ENCODE measurements at places on chromosomes 5 and 9.

- DNase-seq, result no peak
Measured at GRCh38 chr5:86786955-86787354, 169.2 kb downstream of the COX7C start.

- DNase-seq, result no peak
Measured at GRCh38 chr9:100101608-100102007, 2.6 kb downstream of the INVS start.

DNA sequence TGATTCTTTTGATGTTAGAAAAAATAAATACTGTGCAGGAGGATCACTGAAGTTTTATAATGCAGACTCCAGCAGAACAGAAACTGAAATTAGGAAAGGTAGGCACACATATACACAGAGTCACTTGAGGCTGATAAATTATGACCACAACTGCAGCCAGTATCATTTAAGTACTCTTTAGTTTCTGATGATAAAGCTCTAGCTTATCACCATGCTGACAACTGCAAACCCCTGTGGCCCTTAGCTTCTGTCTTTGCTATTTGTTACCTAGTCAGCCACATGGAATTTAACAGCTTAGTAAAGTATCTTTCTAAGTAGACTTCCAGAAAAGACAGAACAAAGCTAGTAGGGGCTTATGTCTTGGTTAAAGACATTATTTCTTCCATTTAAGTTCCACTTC is 734.8 kb upstream of the CDH6 start:
- DNase-seq, result no peak

GRCh38 chr5:73940026-73940425 is 314.0 kb downstream of the ARHGEF28 start:
- no peak for DNase-seq

DNA sequence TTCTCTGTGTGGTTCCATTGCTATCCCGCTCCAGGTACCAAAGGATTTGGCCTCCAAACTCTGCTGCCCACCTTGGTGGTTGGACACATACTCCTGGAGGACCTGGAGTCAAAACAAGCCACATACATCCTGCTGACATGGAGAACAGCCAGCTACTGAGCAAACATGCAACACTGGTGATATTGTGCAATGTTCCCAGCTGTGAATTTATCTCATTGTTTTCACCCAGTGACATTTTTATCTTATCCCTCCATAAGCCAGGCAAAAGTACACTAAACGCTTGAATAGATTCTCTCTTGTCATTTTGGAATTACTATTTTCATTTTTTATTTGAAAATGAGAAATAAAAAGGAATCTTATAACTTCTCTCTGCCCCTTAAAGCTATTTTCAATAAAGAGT is 11.1 kb upstream of the CTSL start:
- no peak for DNase-seq

DNA sequence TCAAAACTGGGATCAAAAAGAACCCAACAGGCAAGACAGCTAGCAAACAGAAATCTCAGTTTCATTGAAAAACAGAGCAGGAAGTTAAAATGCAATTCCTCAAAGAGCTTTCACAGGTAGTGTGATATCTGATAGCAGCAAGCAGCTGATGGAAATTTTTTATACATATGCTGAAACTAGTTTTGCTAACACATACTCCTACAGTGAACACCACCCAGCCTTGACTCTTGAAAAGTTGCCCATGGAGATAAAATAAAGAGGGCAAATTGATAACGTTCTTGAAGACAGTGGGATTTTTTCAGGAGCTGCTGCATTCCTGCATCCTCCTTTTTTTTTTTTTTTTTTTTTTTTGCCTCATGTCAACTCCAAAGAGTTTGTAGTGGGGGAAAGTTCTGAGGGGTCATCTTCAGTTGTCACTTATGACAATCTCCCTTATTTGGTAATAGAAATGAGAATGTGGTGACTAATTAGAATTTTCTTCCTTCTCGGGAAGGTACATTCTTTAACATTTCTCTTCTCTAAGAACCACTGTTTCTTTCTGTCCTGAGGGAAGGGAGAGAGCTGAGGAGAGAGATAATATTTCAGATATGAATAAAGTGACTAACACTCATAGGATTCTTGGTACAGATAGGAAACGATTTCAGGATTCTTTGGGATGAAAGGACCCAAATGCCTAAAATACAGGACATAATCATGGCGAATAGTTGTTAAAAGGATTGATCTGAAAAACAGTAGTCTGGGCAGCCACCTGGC is 24.6 kb downstream of the SH3RF2 start:
- DNase-seq, result no peak

- no peak for DNase-seq
Measured at GRCh38 chr5:95086927-95087815, 197.7 kb downstream of the MCTP1 start.

DNA sequence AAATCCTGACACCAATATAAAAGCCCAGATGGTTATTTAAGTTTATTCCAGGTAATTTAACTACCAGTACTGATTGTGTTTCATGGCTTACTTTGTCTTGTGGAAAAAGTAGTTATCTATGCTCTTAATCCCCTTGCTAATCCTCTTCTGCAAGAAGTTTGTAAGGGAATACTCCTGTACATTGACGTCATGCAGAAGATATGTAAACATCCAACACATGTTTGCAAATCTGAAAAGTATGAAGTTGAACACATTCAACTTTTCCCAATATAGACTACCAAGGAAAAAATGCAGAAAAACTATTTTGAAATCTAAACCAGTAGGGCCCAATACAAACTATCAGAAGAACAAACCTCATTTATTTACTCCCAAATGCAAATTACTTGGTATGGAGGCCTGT is 56.3 kb upstream of the ELL2 start:
- DNase-seq, result no peak

- no peak for DNase-seq
Measured at GRCh38 chr5:4945296-4945695, 194.8 kb upstream of the ADAMTS16 start.

GRCh38 chr9:114261987-114262386 is 60.9 kb upstream of the ORM1 start:
- DNase-seq, result no peak

GRCh38 chr9:108766626-108767161 is 89.1 kb downstream of the ACTL7B start:
- no peak for DNase-seq

DNA sequence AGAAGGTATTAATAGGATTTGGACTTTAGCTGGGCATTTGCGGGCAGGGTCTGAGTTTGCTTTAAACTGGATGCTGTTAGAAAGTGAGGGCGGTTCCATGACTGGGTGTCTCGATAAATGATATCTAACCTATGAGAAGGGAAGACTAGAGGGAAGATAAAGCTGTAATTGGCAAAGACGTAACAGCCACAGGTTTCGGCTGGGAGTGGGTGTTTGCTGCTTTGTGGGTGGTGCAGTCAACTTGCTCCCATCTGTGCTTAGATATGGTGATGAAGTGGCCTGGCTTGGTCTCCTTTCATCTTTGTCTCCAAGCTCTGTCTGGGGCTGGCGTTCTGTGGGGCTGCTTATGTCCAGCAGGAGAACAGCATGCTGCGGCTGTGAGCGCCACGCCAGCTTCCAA is 23.3 kb downstream of the OR2V1 start:
- DNase-seq, result no peak

- no peak for DNase-seq
Measured at GRCh38 chr5:81513473-81513872, 119.5 kb upstream of the ACOT12 start.

DNA sequence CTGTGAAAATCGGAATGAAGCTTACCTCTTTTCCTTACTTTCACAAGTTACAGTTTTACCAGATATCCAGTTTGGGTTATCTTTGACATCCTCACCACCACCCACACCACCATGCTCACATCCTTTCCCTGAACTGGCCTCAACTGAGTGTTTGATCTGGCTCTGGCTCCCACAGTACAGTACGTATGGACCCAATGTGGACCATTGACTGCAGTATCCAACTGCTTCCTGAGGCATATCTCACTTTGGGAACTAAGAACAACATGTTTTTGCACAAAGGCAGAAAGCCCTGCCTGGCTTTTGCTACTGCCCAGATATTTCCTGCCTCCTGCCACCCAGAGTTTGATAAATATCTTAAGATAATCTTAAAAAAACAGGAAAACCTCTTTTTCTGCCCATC is 1232.0 kb upstream of the CDH18 start:
- no peak for DNase-seq

DNA sequence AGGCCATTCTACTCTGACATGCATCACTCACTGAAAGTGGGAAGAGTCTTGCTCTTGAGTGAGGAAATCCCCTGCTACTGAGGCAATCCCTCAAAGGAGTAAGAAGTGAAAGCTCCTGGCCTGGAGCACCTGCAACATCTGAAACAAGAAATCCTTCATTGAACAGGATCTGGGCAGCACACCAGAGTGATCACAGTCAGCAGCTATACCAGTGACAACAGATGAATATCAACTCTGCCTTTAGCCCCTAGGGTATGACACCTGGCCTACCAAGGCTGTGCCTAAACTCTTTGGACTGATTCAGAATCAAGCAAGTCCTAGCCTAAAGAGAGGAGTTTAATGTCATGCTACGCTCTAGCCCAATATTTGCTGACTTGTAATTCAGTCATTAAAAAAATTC is 156.2 kb upstream of the CCDC152 start:
- DNase-seq, result no peak

GRCh38 chr9:6869081-6869948 is 111.5 kb downstream of the KDM4C start:
- DNase-seq, result no peak

DNA sequence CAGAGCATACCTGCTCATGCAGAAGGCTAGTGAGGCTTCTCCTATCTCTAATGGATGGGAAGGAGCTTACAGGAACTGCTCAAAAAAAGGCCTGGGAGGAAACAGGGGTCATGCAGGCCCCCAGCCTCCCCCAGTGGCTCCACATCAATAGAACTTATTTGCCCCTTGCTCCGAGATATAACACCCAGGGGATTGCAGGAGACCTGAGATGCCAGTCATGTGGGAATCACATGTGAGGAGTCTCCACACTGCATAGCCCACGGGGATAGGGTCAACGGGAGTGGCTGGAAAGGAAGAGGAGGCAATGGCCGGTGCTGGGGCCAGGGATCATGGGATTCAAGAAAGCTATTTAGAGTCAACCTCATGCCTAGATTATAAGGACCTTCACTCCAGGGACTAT is 76.2 kb downstream of the NRG2 start:
- DNase-seq, result no peak

GRCh38 chr5:148687871-148688270 is 33.5 kb upstream of the HTR4 start:
- DNase-seq, result no peak

- no peak for DNase-seq
Measured at GRCh38 chr9:134661791-134662142, 20.2 kb downstream of the COL5A1 start.

DNA sequence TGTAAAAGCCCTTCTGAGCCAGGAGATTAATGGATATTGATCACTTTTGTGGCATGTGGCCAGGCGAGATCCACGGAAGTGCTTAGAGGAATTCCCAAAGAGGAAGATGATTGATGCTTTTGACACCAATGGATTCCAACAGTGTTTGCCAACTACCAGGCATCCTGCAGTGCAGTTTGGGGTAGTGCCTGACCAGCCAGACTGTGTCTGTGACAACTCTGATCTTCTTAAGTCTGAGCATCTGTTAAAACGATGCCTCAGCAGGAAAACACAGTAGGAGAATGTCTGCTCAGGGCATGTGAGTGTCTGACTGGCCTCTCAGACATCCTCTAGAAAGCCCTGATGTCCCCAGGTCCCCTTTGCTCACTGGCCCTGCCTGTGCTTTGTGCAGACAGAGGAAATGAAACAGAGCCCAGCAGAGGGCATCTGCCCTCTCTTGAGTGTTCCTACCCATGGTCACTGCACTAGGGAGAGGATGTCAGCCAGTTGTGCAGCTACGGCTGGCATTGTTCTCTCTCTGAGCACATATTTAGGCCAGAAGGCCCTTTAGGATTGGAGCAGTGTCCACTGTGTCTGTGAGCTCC is 57.0 kb downstream of the TRPC7 start:
- no peak for DNase-seq

DNA sequence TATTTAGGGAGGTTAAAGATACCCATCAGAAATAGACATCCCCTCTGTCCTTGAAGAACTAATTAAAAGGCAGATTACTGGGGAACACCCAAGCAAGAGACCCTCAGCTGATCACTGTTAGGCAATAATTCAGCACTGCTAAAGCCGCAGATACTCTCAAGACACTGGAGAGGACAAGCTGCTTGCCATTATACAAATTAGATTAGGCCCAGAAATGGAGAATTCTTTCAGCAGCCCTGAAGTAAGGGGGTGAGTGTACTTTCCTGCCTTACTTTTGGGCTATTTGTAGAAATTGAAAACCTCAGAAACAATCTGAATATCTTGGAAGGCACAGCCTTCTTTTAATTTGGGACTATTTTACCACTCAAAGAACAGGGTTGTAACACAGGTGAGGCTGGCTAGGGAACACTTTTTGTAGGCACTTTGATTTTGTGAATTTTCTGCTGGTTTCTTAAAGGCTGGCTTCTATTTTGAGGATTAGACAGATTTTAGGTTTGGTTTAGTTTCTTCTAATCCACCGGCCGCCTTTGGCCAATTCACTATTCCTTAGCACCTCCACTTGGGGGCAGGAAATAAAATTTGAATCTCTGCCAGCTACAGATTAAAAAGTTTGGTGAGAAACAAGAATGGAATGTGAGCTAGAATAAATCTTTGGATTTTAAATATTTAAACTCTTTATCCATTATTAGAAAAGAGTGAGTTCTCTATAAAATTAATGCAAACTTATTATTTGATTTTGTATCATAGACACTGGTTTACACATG is 106.0 kb downstream of the SMARCA2 start:
- DNase-seq, result no peak

DNA sequence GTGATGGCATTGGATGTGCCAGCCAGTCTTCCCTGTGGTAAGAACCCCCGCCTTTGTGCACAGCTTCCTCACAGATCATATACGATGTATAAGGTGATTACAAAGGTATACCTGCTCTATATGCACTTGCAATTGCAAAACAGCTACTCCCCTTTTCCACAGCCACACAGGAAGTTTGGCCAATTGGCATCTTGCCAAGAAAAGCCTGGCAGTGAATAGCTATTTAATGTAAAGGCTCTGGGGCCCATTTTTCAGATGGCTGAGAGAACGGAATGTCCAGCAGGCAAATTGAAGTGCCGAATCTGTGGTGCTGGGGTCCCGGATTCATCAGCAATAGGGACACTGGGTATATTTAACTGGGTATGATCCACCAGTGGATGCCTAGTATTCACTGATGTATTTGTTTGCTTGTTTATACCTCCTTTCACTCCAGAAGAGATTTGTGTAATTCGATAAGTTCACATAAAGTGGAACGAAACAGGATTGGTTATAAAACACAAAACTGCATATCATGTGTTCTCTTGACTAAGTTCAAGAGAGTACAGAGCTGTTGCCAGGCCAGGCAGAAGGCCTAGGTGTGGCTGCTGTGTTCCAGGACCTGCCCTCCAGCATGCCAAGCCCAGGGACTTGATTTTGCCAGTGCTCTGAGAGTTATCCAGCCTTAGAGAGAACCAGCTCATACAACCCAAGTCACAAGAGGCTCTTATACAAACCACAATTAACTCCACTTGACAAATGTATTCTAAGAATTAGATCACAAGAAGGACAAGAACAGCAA is 27.7 kb upstream of the GABRP start:
- no peak for DNase-seq

Measured in stimulated activated CD4-positive, alpha-beta T cell treated with anti-CD3 and anti-CD28 coated beads, Interleukin-12 subunit alpha, Interleukin-12 subunit beta, amount 100 ng/mL, for 4 hours (primary cell).